A549 treated with Mapracorat at 1 μM for 4 hours (cell line): ENCODE measurements at places on chromosomes 5 and 9. TPM values are rescaled to one million over a fixed set of nuclear protein-coding genes. Genes with fewer than 3 reads are reported as not detected.

STC2 gene
- total RNA-seq = 35.0 to 46.9 TPM (median 41.3 TPM) in 5 replicates

GDNF gene
- total RNA-seq = 0.05 to 0.07 TPM in 2 of 5 replicates, not detected in the others

HMGCS1 gene
- total RNA-seq = 52.0 to 66.5 TPM (median 56.2 TPM) in 5 replicates

CTNNAL1 gene
- total RNA-seq = 48.4 to 53.5 TPM (median 53.3 TPM) in 5 replicates

IL3 gene
- total RNA-seq = not detected in 5 replicates
